ENCODE measurements at places on chromosomes 7 and 10.

- H3K4me3 ChIP-seq = no peak overlapping the region
- no peak overlapping the region for H3K27ac ChIP-seq
- H3K36me3 ChIP-seq = no peaks in the 10 kb centered on the region
- H3K27me3 ChIP-seq = no peaks in the 10 kb centered on the region
- no peak for DNase-seq
- H3K4me1 ChIP-seq = peaks cover 2% of the 10 kb centered on the region
Observed at GRCh38 chr10:19961076-19962053, 145.1 kb downstream of the PLXDC2 start.

- H3K4me3 ChIP-seq = no peak overlapping the region
- peaks cover 7% of the 10 kb centered on the region for H3K4me1 ChIP-seq
- no peaks in the 10 kb centered on the region for H3K36me3 ChIP-seq
Observed at GRCh38 chr10:5658871-5659618, 7.3 kb downstream of the ASB13 start.

DNA sequence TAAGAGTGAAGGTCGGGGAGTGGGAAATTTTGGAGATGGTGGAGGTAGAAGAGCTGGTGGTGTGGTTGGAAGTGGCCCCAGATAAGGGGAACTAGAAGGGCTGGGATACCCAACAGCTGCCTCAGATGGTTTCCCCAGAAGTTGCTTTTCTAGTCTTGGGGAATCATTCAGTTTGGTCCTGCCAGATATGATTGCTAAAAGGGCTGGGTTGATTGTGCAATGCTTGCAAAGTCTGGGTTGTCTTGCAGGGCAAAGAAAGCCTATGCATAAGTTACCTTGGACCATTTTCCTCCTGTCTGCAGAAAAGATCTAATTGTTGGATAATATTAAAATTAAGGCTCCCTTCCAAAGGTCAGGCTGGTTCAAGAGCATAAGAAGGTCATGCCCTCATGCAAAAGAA is 213.8 kb upstream of the ZNF804B start:
- H3K36me3 ChIP-seq = no peaks in the 10 kb centered on the region
- no peaks in the 10 kb centered on the region for H3K27me3 ChIP-seq
- H3K27ac ChIP-seq = no peak overlapping the region
- H3K4me1 ChIP-seq = no peaks in the 10 kb centered on the region

- H3K4me1 ChIP-seq = no peaks in the 10 kb centered on the region
- peak; percentile 12 for DNase-seq
- no peaks in the 10 kb centered on the region for H3K27me3 ChIP-seq
- H3K27ac ChIP-seq = no peak overlapping the region
- no peak overlapping the region for H3K4me3 ChIP-seq
- no peaks in the 10 kb centered on the region for H3K36me3 ChIP-seq
Observed at GRCh38 chr10:91745090-91745831, 53.0 kb upstream of the TNKS2 start.

DNA sequence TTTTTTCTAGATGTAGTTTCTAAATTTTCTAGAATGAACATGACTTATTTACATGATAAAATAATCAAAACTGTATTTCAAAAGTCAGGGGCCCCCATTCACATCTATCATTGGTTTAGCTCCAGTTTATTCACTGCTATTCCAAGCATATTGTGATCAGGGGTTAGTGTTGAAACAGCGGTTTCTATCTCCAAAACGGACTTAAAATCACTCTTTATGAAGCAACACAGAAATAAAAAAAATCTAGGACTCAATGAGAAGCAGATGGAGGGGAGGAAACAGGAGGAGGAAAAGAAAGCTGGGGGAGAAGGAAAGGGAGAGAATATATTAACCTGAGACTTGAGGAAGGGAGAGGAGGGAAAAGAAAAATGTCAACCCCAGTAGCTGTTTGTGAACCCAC is 14.8 kb upstream of the CH25H start:
- H3K27ac ChIP-seq = no peak overlapping the region
- H3K4me1 ChIP-seq = no peaks in the 10 kb centered on the region
- no peak overlapping the region for H3K4me3 ChIP-seq
- H3K27me3 ChIP-seq = no peaks in the 10 kb centered on the region
- peak; percentile 45 for DNase-seq

DNA sequence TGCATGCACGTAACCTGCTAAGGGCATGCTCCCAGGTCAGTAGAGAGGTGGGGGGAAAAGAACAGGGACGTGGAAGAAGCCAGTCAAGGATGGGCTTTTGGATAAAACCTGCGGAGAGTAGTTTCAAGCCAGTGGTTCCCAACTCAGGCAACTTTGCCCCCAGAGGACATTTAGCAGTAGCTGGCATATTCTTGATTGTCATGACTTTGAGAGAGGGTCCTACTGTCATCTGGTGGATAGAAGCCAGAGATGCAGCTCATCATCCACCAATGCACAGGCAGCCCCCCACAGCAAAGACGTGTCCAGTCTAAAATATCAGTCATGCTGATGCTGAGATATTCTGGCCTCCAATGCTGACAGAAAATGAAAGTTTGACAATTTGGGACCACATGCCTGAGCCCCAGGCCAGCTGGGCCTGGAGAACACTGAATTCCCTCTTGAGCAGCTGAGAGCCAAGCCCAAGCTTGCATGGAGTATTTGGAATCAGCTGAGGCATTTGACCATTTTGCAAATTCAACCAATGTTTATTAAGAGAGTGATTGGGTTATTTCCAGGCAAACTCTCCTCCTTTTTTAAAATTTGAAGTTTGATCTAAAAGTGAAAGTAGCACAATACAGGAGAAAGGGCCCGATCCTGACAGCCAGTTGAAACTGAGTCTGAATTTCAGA is 110.0 kb upstream of the C7orf33 start:
- H3K27me3 ChIP-seq = no peaks in the 10 kb centered on the region
- no peak overlapping the region for H3K4me3 ChIP-seq
- peaks cover 16% of the 10 kb centered on the region for H3K4me1 ChIP-seq

- H3K27me3 ChIP-seq = no peaks in the 10 kb centered on the region
- no peaks in the 10 kb centered on the region for H3K36me3 ChIP-seq
- DNase-seq = no peak
- no peaks in the 10 kb centered on the region for H3K4me1 ChIP-seq
Observed at GRCh38 chr10:4557469-4557868, 268.5 kb upstream of the AKR1E2 start.

- DNase-seq = peak; percentile 45
- peaks cover 20% of the 10 kb centered on the region for H3K4me1 ChIP-seq
- H3K4me3 ChIP-seq = no peak overlapping the region
- peaks cover 10% of the 10 kb centered on the region for H3K36me3 ChIP-seq
- H3K27ac ChIP-seq = no peak overlapping the region
- no peaks in the 10 kb centered on the region for H3K27me3 ChIP-seq
Observed at GRCh38 chr7:37009125-37009675, 284.9 kb upstream of the AOAH start.

GRCh38 chr7:140013676-140014075 is 49.1 kb downstream of the PARP12 start:
- H3K4me1 ChIP-seq = no peaks in the 10 kb centered on the region
- H3K27ac ChIP-seq = no peak overlapping the region
- H3K36me3 ChIP-seq = no peaks in the 10 kb centered on the region

- H3K4me1 ChIP-seq = no peaks in the 10 kb centered on the region
- H3K36me3 ChIP-seq = no peaks in the 10 kb centered on the region
- no peak overlapping the region for H3K27ac ChIP-seq
- no peak overlapping the region for H3K4me3 ChIP-seq
- no peaks in the 10 kb centered on the region for H3K27me3 ChIP-seq
Observed at GRCh38 chr7:35463176-35463700, 209.3 kb upstream of the TBX20 start.

DNA sequence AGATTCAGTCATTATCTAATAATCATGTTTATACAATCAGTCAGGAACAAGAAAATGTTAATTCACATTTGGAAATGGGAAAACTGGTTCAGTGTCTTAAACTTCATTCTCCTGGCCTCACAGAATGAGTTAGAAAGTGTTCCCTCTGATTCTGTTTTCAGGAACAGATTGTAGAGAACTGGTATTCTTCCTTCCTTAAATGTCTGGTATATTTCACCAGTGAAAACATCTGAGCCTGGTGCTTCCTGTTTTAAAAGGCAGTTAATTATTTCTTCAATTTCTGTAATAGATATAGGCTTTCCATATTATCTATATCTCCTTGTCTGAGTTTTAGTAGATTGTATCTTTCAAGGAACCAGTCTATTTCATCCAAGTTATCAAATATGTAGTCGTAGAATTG is 97.1 kb upstream of the TMEM168 start:
- no peak overlapping the region for H3K4me3 ChIP-seq
- H3K27me3 ChIP-seq = no peaks in the 10 kb centered on the region
- no peaks in the 10 kb centered on the region for H3K36me3 ChIP-seq
- no peak overlapping the region for H3K27ac ChIP-seq
- H3K4me1 ChIP-seq = no peaks in the 10 kb centered on the region

GRCh38 chr7:150514748-150515222 is at the start of gene GIMAP7:
Gene GIMAP7 (plus strand): TSS chr7:150514872. CDS start chr7:150519975, 5,103 bp downstream.
- peak; percentile 19 for DNase-seq
- H3K4me3 ChIP-seq = peak within 1 kb of the TSS; percentile 35
- no peaks in the 10 kb centered on the region for H3K36me3 ChIP-seq
- H3K27ac ChIP-seq = peak within 1 kb of the TSS; percentile 78

DNA sequence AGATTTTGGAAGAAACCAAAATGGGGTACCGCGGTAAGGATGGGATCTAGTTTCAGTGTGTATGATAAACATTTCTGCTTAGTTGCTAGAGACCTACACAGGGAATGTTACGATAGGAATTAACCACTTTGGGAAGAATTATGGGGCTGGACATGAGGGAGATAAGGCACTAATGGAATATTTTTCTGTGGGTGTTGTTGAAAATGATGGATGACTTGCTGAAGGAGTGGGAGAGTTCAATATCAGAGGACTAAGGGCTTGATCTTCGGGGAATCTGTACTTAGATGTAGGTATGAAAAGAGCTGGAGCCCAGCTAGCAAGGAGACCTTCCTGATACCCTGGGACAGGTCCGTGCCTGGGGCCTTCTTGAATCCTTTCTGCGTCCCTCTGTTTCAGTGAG is 303.7 kb downstream of the EXOC4 start:
- DNase-seq = no peak
- H3K27ac ChIP-seq = no peak overlapping the region
- no peaks in the 10 kb centered on the region for H3K36me3 ChIP-seq
- no peak overlapping the region for H3K4me3 ChIP-seq
- no peaks in the 10 kb centered on the region for H3K27me3 ChIP-seq
- H3K4me1 ChIP-seq = no peaks in the 10 kb centered on the region

DNA sequence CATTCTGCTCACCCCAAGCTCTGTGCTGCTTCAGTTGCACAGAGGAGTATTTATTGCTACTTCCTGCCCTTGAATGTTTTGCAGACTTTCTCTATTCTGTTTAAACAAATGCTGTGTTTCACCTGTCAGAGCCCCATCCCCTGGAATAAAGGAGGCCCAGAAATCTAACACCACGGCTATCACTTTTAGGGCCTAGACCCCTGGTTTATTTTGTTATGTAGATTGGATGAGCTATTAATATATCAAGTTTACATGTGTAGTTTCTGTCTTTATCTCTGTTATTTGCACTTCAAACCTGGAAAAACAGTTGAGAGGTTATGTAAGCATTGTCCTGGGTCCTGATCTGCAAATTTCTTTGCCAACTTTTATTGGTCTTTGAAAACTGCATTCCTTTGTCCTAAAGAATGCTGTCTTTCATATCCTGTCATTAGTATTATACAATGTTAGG is 630.1 kb downstream of the PARD3 start:
- peak; percentile 56 for DNase-seq
- H3K4me3 ChIP-seq = no peak overlapping the region
- no peaks in the 10 kb centered on the region for H3K27me3 ChIP-seq
- H3K4me1 ChIP-seq = peaks cover 17% of the 10 kb centered on the region

DNA sequence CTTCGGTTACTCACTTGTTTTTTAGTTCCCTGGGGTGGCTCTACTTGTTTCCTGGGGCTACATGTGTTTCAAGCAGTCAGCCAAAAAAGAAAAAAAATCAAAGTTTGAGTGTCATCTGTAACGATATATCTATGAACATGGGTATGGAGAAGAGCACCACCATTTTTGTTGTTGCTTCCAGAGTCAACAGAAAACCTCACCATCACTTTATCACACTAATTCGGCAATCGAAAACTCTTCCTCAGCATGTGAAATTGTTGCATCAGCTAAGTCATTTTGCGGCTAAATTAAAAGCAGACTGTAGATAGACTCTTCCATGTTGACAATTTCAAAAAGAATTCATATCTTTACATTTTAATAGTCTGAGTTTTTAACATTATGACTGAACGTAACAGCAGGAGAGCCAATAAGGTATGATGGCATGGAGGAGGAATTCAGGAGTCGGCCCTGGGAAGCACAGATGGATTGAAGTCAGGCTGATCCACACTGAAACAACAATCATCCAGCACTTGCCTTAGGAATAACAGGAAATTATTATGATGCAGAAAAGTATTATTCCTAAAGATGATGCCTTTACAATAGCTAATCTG is 455.7 kb upstream of the KLF6 start:
- H3K27ac ChIP-seq = peak overlapping the region; percentile 90
- no peak overlapping the region for H3K4me3 ChIP-seq
- peaks cover 14% of the 10 kb centered on the region for H3K4me1 ChIP-seq
- H3K36me3 ChIP-seq = no peaks in the 10 kb centered on the region
- DNase-seq = peak; percentile 77
